Sigmoid colon (tissue), 7 donors: ENCODE measurements at places on chromosomes 1 and 21. TPM values are rescaled to one million over a fixed set of nuclear protein-coding genes. Genes with fewer than 3 reads are reported as not detected.

- no peaks in the 10 kb centered on the region for H3K36me3 ChIP-seq
- no peaks in the 10 kb centered on the region for H3K27me3 ChIP-seq
- H3K4me3 ChIP-seq = no peak overlapping the region
- H3K27ac ChIP-seq = no peak overlapping the region
Observed at GRCh38 chr1:233844692-233845091, 59.8 kb upstream of the SLC35F3 start.

DNA sequence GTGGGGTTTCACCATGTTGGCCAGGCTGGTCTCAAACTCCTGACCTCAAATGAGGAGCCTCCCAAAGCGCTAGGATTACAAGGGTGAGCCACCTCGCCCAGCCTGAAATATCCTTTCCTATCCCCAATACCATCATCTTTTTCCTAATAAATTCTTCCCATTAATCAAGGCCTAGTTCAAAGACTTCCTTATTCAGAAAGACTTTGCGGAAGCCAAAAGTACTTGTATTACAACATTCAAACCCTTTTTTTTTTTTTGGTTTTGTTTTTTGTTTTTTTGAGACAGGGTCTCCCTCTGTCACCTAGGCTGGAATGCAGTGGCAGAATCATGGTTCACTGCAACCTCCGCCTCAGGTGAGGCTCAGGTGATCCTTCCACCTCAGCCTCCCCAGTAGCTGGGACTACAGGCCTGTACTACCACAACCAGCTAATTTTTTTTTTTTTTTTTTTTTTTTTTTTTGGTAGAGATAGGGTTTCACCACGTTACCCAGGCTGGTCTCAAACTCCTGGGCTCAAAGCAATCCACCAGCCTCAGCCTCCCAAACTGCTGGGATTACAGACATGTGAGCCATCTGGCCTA is 7.6 kb downstream of the SLC19A2 start:
- no peak overlapping the region for H3K27ac ChIP-seq
- no peaks in the 10 kb centered on the region for H3K27me3 ChIP-seq
- H3K36me3 ChIP-seq = peaks cover 19% of the 10 kb centered on the region
- peaks cover 3% of the 10 kb centered on the region for H3K4me1 ChIP-seq
- H3K4me3 ChIP-seq = no peak overlapping the region

DNA sequence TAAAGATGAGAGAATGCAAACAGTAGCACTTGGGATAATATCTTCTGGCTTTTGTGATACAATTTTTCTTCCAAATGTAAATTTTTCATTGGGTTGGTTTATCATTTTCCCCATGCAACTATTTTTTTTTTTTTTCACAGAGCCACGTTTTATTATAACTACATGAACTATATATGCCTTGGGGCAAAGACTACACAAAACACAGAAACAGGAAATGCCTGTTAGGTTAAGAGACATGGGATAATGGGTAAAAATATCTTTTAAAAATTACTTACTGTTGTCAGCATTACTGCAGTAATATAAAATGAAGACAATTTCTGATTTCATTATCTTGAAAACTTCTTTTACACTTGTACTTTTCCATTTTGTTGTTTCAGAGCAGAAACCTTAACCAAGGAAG is 74.6 kb downstream of the DISP1 start:
- H3K4me1 ChIP-seq = no peaks in the 10 kb centered on the region
- no peaks in the 10 kb centered on the region for H3K36me3 ChIP-seq
- H3K27ac ChIP-seq = no peak overlapping the region
- no peak overlapping the region for H3K4me3 ChIP-seq
- no peak for DNase-seq

Gene PAQR6
- total RNA-seq = 7.5 TPM

Gene DFFB
- total RNA-seq = 6.1 TPM

Gene SH3D21
- total RNA-seq = 1.1 TPM

Gene TTC13
- 16.9 TPM for total RNA-seq
